AG09309 (cell line): ENCODE measurements at places on chromosomes 7 and 10.

DNA sequence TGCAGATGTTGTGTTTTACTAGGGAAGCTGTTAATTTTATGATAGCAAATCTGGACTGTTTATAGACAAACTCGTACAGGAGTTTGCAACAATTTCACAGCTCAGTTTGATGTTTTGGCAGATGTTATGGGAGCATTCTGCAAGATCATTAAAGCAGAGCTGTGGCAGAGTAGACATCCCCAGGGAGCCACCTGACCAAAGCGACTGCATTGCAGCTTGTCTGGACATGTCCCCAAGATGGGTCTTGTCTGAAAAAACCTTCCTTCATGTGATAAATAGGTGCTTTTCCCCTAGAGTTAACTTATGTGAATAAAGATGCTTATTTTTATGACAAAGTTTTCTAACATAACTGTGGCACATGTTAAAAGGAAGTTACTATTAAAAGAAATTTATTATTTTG, 91.2 kb upstream of the GPR141 start:
- no peak for DNase-seq

- no peak for DNase-seq
These were observed 45.6 kb downstream of the VIPR2 start for GRCh38 chr7:159098811-159099655.

- DNase-seq, result no peak
These were observed 164.6 kb downstream of the GRK5 start for GRCh38 chr10:119371704-119372663.

DNA sequence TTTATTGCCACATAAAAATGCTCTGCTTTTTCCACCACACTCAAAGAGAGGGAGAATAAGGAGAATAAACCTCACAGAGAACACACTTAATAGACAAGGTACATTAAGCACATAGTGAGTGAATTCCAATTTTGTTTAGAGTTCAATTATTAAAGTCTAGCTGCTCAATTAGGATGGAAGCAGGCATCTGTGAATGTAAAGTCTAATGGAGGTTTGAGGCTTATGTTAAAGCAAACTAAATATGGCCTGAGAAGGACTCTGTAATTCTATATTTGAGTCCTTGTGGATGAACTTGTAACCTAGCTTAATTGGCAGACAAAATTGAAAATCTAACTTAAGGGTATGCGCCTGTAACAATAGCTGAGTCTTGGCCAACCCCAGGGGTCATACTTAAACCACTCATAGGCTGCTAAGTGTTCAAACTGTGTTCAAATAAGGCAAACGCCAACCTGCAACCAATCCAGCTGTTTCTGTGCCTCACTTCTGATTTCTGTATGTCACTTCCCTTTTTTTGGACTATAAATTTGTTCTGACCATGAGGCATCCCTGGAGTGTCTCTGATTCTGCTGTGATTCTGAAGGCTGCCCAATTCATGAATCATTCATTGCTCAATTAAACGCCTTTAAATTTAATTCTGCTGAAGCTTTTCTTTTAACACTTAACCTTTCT, 31.3 kb upstream of the NME8 start:
- DNase-seq, result no peak

GRCh38 chr10:14904316-14904732, 25.7 kb downstream of the SUV39H2 start:
- no peak for DNase-seq

DNA sequence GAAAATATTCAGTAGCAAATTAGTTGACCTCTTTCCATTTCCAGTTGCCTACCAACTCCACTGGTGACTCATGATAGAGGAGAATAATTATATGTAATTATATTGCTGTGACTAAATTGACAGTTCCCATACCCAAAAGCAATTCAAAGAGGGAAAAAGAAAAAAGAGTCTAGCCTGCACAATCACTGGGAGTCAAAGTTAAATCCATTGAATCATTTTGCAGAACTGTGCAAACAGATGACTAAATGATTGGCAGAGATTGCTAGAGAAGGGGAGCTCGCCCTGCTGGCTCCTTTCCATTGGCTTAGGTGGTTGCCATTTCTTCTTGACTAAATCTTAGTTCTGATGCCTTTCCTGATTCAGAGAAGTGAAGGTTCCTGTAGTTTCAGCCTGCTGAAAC, 1228.6 kb upstream of the SORCS1 start:
- no peak for DNase-seq

DNA sequence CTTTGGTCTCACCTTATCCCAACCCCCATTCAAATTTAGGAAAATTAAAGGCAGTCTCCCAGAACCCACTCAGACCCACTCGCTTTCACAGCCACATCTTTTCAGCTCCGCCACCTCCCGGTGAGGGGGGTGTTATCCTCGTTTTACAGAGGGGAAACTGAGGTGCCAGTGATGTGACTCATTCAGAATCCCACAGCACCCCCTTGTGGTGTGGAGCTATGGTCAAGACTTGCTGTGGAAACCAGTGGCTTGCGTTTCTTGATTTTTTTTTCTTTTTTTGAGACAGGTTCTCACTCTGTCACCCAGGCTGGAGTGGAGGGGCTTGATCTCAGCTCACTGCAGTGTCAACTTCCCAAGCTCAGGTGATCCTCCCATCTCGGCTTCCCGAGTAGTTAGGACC, 27.6 kb downstream of the SLC35G1 start:
- DNase-seq, result no peak

- DNase-seq, result no peak
These were observed 90.7 kb downstream of the CCDC3 start for GRCh38 chr10:12910835-12911234.

- DNase-seq, result no peak
These were observed 276.2 kb upstream of the SEMA3C start for GRCh38 chr7:81195033-81195432.

DNA sequence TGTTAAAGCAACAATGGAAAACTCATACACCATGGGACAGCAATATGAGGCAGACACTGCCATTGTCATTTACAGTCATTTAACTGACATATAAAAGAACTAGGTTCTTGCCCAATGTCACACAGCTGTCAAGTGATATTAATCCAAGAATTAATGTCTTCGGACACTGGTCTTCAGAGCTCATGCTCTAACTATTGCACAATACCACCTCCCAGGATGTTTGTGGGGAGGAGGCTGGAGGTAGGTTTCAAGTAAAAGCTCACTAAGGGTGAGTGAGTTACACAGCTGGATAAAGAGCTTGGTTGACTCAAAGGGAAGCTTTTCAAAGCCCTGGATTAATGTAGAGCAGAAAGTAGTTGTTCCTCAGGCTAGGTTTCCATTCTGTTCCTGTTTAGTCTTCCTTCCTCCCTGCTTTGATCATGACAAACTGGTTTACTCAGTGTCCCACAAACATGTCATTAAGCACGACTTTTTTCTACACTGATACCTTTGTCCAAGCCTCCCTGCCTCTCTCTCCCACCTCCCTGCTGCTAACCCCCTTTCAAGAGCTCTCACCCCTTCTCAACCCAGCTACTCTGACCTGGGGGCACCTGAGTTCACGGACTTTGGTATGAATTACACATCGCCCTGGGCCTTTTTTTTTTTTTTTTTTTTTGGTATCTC, 987 bp upstream of the EXOC6 start:
- no peak for DNase-seq

GRCh38 chr10:114520453-114520852, 116.2 kb upstream of the AFAP1L2 start:
- peak; percentile 61 for DNase-seq

- DNase-seq, result no peak
These were observed 4.4 kb upstream of the MAD1L1 start for GRCh38 chr7:2237109-2237602.

GRCh38 chr10:9635691-9636090, 1382.0 kb upstream of the CELF2 start:
- no peak for DNase-seq

DNA sequence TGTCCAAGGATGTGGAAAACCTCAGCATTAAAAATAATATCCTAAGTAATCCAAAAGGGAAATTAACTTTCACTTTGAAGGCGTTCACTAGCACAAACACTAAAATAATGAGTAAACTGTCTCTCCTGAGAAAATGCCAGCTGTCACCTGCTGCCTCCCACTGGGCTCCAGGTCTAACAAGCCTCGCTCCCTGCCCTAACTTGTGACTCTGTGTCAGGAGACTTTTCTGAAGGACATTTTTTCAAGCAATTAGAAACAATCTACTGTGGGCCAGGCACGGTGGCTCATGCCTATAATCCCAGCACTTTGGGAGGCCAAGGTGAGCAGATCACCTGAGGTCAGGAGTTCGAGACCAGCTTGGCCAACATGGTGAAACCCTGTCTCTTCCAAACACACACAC, 72.8 kb upstream of the GLCCI1 start:
- no peak for DNase-seq

GRCh38 chr7:101924171-101924570, 106.7 kb downstream of the CUX1 start:
- no peak for DNase-seq

DNA sequence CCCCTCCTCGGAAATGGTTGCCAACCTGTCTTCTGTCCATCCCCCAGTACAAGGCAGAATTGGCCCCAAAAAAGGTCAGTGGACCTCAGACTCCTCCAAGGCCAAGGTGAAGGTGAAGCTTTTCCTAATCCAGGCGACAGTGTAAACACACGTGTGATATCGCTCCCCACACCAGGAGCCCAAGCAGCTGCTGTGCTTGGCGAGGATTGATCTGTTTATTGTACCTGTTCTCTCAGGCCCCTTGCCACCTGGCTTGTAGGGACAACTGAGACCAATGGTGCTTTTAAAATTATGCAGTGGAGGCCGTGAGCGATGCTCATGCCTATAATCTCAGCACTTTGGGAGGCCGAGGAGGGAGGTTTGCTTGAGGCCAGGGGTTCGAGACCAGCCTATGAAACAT, 66.1 kb upstream of the GTF2IRD1 start:
- DNase-seq, result no peak

DNA sequence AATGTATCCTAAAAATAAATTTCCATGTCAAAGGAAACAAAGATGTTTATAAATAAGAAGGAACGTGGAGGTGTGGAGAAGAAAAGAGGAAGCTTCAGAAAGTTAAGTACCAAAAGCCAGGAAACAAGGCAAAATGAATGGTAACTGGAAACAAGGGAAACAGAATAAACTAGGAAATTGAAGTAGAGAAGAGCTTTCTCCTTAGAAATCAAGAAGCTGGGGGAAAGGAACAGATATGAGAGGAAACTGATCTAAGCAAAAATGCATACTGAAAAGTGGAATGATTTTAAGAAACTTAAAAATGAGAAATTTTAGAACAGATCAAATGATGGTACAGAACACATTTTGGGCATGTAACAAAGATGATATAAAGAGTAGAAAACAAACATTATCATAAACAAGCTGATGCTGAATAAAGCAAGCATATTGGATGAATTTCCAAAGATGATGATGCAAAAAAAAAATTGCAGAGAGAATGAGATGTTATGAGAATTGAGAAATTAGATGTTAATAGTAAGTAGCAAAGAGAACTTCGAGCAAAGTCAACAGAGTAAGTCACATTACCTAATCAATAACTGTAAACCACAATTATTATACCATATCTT, 1.9 kb downstream of the BRAF start:
- no peak for DNase-seq

GRCh38 chr10:80122746-80123145, 9.8 kb upstream of the PLAC9 start:
- no peak for DNase-seq

- DNase-seq, result no peak
These were observed 15.6 kb downstream of the SEC31B start for GRCh38 chr10:100504096-100504495.

GRCh38 chr7:25359471-25360059, 131.3 kb upstream of the NPVF start:
- no peak for DNase-seq

GRCh38 chr10:129179972-129180678, 286.9 kb upstream of the MGMT start:
- no peak for DNase-seq

- no peak for DNase-seq
These were observed 161.4 kb downstream of the TFEC start for GRCh38 chr7:115869190-115869589.

- DNase-seq, result no peak
These were observed 802 bp upstream of the CDK6 start for GRCh38 chr7:92837000-92837749.

- DNase-seq, result no peak
These were observed 34.5 kb upstream of the RBM20 start for GRCh38 chr10:110609605-110610004.

DNA sequence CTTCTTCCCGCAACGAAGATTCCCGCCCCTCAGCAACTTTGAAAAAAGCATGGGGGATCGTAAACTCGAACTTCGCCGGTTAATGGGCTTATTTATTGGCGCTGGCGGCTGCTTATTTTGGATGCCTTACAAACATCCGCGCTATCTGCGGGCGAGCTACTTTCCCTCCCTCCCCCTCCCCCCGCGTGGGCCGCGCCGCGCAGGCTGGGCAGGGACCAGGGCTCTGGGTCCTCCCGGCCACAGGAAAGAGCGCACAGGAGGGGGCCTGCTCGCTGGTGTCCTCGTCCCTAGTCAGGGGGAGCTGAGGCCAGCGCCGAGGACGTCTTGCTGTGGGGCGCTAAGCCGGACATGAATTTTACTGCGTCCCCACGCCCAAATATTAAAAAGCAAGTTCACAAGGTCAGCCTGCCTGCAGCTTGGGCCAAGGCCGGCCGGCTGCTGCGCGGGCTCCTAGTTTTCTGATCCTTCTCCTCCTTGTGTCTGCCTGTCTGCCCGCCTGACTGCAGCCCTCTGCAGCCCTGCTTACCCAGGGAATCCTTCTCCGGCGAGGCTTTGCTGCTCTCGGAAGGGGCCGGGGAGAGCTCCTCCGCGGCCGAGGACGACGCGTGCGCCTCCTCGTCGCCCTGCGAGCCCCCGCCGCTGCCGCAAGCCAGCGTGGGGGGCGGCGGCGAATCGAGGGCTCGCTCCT, 1.2 kb downstream of the HOXA10 start:
- peak; percentile 88 for DNase-seq

DNA sequence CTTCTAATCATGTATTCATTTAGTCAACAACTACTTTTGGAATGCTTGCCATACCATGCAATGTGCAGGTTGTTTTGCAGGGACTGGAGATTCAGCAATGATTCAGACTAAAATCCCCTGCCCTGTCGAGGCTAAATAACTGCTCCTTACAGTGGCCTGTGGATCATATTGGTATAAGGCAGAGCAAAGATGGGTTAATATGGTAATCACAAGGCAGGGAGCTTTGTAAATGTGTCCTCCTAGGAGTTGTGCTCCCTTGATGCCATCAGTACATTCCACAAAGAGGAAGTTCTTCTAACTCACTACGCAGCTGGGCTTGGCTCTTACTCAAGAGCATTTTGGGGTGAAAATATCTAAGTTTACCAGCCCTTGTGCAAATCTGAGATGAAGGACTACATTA, 614 bp upstream of the IFIT2 start:
- DNase-seq, result no peak

GRCh38 chr7:72015136-72015535, 397.0 kb downstream of the CALN1 start:
- no peak for DNase-seq

- DNase-seq, result no peak
These were observed 245.3 kb downstream of the EBF3 start for GRCh38 chr10:129718548-129719414.
